ENCODE measurements at places on chromosomes 2 and 18. TPM values are rescaled to one million over a fixed set of nuclear protein-coding genes. Genes with fewer than 3 reads are reported as not detected.

GRCh38 chr2:9703701-9704221 is 73.0 kb upstream of the YWHAQ start:
- peak; percentile 30 for DNase-seq

Gene PFN4
- total RNA-seq: not detected

Gene SCN7A
- 15.1 TPM for total RNA-seq

GRCh38 chr18:59275406-59275949 is 2.2 kb upstream of the RAX start:
- DNase-seq: no peak

Gene SPHKAP
- not detected for total RNA-seq

Gene UGT1A5
- total RNA-seq: 13.0 TPM

Gene KCNJ3
- total RNA-seq: not detected

Gene FHOD3
- 7.5 TPM for total RNA-seq

Gene ARMC9
- total RNA-seq: 80.5 TPM

Gene CD8A
- total RNA-seq: 24.9 TPM

DNA sequence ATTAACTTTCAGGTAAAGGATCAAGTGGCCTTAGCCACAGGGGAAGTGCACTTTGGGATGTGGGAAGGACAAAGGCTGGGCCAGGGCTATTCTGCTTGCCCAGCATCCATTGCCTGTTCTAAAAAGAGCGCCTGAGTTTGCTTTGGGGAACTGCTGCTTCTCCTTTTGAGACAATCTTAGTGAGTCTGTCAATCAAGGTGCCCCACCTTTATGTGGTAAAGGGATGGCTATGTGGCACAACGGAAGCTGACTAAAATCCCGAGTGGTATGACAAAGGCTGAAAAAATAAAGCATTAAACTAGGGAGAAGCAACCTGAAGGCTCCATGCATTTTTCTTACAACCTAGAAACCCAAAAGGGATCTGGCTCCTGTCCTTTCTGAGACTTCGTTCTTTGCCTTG is 540.5 kb downstream of the SLC4A3 start:
- no peak for DNase-seq

DNA sequence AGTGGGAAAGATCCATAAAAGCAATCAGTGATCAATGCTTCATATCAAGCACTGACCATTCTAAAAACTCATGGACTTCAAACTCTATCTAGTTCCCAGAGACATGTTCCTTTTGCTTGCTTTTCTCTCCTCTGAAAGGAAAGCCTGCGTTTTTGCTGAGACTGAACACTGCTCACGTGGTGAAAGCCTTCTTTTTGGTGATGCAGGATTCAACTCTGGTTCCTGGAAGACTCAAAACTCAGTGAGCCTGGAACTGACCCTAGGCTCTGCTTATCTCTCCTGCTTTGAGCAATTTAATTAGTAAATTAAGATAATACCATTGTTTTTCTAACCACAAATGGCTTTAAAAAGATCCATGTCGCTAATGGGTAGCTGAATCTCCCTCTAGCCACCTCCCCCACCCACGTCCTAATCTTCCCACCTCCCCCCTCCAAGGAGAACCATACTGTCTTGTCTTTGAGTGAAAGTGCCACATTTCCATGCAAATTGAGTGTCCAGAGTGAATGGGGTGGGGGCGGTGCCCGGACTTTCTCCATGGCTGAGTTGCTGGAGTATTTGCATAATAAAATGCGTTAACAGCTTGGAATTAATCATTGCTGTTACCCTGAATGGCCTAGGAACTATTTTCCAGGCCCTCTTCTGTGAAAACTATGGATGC is 130.5 kb downstream of the BCL11A start:
- DNase-seq: no peak

DNA sequence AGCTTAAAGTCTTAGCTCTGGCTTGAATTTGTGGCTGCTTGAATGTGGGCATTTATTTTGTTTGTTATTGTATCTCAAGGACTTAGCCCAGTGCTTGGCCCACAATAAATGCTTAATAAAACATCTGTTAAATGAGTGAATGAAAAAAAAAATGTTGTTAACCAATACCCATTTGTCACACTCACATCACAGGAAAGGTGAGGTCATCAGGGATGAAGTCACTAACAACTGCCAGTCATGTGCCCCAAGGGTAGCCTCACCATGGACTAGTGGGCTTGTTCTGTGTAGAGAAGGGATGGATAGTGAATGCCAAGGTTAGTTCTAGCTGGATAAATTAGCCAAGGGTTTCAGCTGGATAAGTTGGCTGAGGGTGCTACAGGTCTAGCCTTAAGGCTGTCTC is 3.0 kb downstream of the NRBP1 start:
- DNase-seq: peak; percentile 16

GRCh38 chr18:48932822-48933510 is 17.8 kb downstream of the SMAD7 start:
- no peak for DNase-seq

DNA sequence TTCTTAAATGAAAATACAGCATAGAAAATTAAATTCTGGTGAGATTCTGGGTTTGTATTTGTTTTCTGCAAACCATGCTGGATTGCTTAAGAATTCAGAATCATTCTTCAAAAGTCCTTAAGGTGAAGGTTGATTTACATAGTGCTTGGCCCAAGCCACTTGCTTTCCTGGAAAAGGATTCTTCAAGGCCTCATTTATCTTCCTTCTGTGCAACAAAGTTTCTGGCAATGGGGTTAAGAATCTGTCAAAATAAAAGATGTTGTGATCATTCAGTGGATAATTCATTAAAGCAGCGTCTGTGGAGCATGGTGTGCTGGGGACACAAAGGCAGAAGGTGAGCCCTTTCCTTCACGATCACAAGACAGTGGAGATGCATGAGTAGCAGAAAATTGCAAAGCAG is 351.9 kb downstream of the GALR1 start:
- DNase-seq: peak; percentile 31

Gene RTP5
- 0.43 TPM for total RNA-seq

Gene TXNDC2
- total RNA-seq: not detected

DNA sequence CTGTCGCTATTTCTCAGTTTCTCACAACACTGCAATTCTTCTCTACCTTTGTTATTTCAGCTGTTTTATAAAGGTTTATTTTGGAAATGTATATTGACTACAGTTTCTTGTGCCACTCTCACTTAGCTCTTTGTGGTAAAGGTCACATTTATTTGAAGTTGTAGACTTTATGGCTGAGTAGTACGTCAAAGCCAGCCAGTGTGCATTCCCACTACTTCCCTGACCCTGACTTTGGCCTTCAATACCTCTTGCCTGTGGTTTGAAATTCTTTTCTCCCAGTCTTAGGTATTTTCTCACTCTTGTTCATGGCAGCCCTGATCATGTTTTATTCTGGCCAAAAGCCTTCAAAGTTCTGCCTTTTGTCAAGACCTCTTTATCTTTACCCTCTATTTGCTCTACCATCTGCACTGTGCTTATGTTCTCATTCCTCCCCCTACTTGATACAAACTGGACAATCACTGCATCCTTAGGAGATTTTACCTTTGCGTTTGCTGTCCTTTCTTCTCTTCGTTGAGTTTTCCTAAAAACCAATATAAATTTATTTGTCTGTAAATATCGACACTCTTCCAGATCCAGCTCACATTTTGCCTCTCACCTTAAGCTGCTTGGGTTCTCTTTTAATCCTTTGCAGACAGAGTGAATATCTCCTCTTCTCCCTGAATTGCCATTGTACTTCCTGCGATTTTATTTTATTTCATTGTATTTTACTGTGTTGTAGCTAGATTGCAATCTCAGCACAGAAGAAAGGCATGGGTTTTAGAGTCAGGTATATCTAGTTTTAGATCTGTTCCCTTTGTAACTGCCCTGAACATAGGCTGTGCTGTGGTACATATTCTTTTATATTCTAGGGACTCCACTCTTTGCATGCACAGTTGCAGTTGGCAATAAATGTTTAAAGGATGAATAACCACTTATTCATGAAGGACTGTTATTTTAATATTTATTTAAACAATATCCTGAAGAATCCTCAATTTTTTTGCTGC is 31.2 kb downstream of the GULP1 start:
- DNase-seq: peak; percentile 57

DNA sequence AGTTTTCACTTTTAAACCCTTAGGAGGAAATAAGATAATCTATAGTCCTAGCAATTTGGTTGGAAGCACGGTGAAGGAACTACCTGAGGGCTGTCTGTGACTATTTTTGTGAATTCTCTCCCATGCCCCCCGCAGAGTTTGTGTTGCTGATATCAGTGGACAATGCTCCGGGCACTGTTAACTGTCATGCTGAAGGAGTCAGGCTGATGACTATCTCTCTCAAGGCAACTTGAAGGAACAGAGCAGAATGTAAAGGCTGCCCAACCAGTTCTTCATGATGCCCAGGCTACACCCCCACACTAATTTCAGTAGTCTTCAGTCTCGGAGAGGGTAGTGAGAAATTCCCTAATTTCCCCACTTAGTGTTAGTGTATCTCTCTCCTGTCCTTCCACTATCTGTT is 21.6 kb upstream of the RAB6C start:
- no peak for DNase-seq

Gene GKN1
- 1.7 TPM for total RNA-seq

Data from stomach (tissue), 19 donors.